ENCODE measurements at places on chromosomes 7 and 10. TPM values are rescaled to one million over a fixed set of nuclear protein-coding genes. Genes with fewer than 3 reads are reported as not detected.

Gene SH2D4B
- under 0.01 TPM for total RNA-seq

Gene BBIP1
- 19.3 TPM for total RNA-seq

Gene LRIT1
- not detected for total RNA-seq

Gene ABCB1
- 5.1 TPM for total RNA-seq

Gene MCM10
- 11.5 TPM for total RNA-seq

Gene NME8
- not detected for total RNA-seq

Gene MMRN2
- 372 TPM for total RNA-seq

Gene CFTR
- not detected for total RNA-seq

Gene TACR2
- 0.07 TPM for total RNA-seq

Gene PPP1R17
- not detected for total RNA-seq

Gene SPDYE8
- total RNA-seq, result not detected

Gene EFCAB10
- not detected for total RNA-seq

Gene PLA2G12B
- not detected for total RNA-seq

Gene FXYD4
- total RNA-seq, result not detected

Gene SLC26A5
- not detected for total RNA-seq

Gene ELMO1
- total RNA-seq, result 33.7 TPM

Gene IGFBP3
- total RNA-seq, result 10.2 TPM

Gene SPDYE1
- total RNA-seq, result not detected

Gene CNPY1
- total RNA-seq, result not detected

Gene NEUROD6
- not detected for total RNA-seq

Gene SLC26A3
- not detected for total RNA-seq

Gene BTBD16
- not detected for total RNA-seq

Gene SLC26A4
- total RNA-seq, result 3.4 TPM

Gene BMPER
- total RNA-seq, result 0.46 TPM

Gene LOXL4
- 1.3 TPM for total RNA-seq

Gene NPTX2
- 0.26 TPM for total RNA-seq

Gene IGF2BP3
- total RNA-seq, result 81.2 TPM

Gene SLC39A12
- total RNA-seq, result not detected

Gene C10orf53
- not detected for total RNA-seq

Gene PRLHR
- total RNA-seq, result not detected

Gene CYP3A4
- not detected for total RNA-seq

Gene SMIM30
- total RNA-seq, result 52.5 TPM

Gene PRKAR2B
- 84.7 TPM for total RNA-seq

Gene CCL26
- total RNA-seq, result not detected

Gene GPR141
- total RNA-seq, result not detected

Gene FFAR4
- not detected for total RNA-seq

Gene C7orf57
- total RNA-seq, result 0.11 TPM

Gene AQP1
- total RNA-seq, result 6.4 TPM

Gene CFAP70
- 0.28 TPM for total RNA-seq

Gene NUTM2E
- 0.07 TPM for total RNA-seq
